ENCODE measurements at places on chromosomes 2 and 18. TPM values are rescaled to one million over a fixed set of nuclear protein-coding genes. Genes with fewer than 3 reads are reported as not detected.

- H3K27ac ChIP-seq: no peak overlapping the region
- no peaks in the 10 kb centered on the region for H3K4me1 ChIP-seq
- no peak overlapping the region for H3K4me3 ChIP-seq
- H3K27me3 ChIP-seq: peaks cover 6% of the 10 kb centered on the region
Observed at GRCh38 chr2:45190481-45190942, 181.3 kb upstream of the SIX2 start.

GRCh38 chr2:112709703-112710102 is 11.1 kb upstream of the NT5DC4 start:
- no peak overlapping the region for H3K4me3 ChIP-seq
- H3K36me3 ChIP-seq: no peaks in the 10 kb centered on the region
- no peak overlapping the region for H3K27ac ChIP-seq
- peaks cover 17% of the 10 kb centered on the region for H3K4me1 ChIP-seq

GRCh38 chr2:169095621-169096105 is 26.3 kb downstream of the DHRS9 start:
- DNase-seq: no peak
- H3K4me3 ChIP-seq: no peak overlapping the region
- no peaks in the 10 kb centered on the region for H3K36me3 ChIP-seq
- H3K27ac ChIP-seq: no peak overlapping the region

GRCh38 chr2:74441690-74442482 is at the start of gene RTKN:
Gene RTKN (minus strand): TSS chr2:74441937. CDS start chr2:74441816, 121 bp downstream.
- peak within 1 kb of the TSS; percentile 62 for H3K4me3 ChIP-seq
- H3K27ac ChIP-seq: peak within 1 kb of the TSS; percentile 84
- DNase-seq: peak; percentile 89
- H3K27me3 ChIP-seq: peaks cover 13% of the 10 kb centered on the region

Gene SRD5A2
- not detected for total RNA-seq

Gene MATN3
- total RNA-seq: 11.7 TPM

Gene MAP3K19
- not detected for total RNA-seq
